ENCODE measurements at places on chromosomes 7 and 10.

DNA sequence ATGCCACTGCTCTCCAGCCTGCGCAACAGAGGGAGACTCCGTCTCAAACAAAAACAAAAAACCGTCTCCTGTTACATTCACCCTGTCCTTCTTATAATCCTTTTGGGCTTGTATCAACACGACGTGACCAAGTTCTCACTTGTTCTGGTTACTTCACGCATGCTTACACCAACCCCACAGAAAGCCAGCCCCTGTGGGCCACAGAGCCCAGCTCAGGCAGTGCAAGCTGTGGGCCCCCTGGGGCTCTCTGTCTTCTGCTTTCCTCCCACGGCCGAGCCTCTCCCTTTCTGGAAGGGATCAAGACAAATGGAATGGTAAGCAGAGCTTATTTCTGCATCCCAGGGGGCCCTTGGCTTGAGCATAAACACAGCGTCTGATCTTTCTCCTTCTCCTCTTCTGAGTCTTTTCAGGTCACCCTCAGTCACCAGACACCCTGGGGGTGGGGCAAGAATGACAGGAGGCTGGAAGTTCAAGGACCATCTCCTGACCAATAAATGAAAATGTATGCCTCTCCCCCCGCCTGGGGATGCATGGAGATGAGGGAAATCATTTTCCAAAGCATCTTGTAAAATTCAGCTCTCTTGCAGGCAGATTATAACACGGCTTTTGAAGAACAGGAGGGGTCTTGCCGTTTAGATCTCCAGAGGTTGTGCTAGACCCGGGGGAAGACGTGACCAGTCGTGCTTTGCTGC lies 19.0 kb upstream of the TRIM56 start:
- DNase-seq, result no peak

DNA sequence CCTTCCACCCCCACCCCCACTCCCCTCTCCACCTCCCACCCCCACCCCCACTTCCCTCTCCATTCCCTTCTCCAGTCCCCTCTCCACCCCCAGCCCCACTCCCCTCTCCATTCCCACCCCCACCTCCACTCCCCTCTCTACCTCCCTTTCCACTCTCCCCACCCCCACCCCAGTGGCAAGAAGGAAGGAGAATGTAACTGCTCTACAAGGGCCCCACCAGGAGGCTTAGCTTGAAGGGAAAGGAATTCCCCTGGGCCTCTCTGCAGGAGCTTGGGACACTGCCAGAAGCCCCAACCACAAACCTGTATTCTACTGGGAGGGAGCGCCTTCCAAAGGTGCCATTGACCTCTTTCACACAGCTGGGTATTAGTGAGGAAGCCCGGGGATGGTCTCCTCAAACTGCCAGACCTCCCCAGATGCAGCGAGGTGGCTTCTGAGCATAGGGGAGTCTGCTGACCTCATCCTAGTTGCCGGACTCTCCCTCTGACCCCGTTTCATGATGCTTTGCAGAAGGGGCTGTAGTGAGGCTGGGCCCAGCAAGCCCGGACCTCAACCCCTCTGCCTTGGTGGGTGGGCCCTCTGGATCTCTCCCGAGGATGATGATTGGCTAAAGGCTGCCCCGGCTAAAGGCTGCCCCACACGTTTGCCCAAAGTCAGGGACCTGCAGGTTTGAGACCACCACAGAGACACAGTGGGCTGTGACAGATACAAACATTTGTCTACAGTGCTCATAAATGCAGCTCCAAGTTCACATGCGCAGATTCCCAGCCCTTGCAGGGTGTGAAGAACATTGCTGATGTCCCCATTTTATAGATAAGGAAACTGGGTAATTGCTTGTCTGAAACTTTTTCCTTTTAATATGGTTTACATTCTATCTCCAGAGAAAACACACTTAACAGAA lies 2.9 kb downstream of the DEPP1 start:
- DNase-seq, result no peak

GRCh38 chr7:106089647-106090046 lies 22.5 kb downstream of the SYPL1 start:
- no peak for DNase-seq

DNA sequence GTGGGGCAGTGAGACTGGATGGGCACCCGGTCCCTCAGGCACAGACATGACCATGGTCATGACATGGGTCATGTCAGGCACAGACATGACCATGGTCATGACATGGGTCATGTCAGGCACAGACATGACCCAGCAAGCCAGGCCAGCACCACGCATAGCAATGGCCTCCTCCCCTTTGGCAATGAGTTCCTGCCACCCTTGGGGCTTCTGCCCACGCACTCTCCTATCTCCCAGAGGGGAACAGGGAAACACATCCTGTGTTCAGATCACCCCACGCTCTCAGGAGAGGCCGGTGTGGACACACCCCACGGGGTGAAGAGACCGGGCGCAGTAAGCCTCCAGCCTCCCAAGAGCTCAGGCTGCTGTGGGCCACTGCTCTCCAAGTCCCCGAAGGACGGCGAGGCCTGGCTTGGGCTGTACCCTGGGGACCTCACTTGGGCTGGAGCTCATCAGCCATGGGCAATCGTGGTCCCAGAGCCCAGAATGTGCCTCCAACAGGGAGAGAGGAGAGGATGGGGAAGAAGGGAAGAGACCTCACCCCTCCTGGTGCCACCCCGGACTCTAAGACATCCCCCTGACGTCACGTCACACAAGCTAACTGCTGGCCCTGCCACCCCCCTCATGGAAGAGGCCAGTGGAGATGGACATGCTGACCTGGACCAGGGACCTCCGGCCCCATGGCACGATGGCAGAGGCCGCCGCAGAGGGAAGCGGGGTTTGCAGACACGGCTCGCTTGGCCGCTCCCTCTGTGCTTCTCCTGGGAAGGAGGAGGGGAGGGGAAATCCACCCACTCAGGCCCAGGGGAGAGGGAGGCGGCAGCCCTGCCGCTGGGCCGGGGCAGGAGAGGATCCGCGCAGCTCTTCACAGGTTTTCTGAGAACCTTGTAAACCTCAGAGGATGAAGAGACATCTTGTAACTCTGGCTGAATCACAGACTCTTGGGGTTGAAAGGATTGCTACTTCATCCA lies 269.6 kb downstream of the ELFN1 start:
- no peak for DNase-seq

GRCh38 chr7:29574659-29575058 lies 11.0 kb downstream of the PRR15 start:
- DNase-seq, result no peak

GRCh38 chr10:91190876-91191583 lies 29.4 kb upstream of the PCGF5 start:
- DNase-seq, result no peak

DNA sequence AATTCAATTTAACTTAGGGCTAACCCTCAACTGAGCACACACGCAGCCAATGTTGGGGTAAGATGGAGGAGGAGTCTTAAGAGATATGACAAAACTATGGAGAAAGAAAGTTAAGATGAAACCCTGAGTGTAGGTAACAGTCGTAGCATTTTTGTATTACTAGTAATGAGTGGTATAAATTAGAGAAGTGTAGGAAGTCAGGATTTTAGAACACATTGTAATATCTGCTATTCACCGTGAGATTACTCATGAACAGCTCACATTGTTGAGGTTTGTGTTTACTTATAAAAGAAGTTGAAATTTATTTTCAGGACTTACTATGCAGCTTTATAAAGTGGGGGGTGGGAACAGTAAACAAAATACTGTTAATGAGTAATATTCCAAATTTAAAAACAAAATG lies 107.2 kb downstream of the ARHGAP21 start:
- DNase-seq, result no peak

All from stimulated activated CD4-positive, alpha-beta T cell treated with anti-CD3 and anti-CD28 coated beads, Interleukin-1b, Interleukin-23, amount 100 ng/mL, for 1 hour (primary cell).